ENCODE measurements at places on chromosomes 11 and 22.

- DNase-seq, result no peak
Measured at GRCh38 chr11:123718469-123718868, 23.0 kb downstream of the ZNF202 start.

DNA sequence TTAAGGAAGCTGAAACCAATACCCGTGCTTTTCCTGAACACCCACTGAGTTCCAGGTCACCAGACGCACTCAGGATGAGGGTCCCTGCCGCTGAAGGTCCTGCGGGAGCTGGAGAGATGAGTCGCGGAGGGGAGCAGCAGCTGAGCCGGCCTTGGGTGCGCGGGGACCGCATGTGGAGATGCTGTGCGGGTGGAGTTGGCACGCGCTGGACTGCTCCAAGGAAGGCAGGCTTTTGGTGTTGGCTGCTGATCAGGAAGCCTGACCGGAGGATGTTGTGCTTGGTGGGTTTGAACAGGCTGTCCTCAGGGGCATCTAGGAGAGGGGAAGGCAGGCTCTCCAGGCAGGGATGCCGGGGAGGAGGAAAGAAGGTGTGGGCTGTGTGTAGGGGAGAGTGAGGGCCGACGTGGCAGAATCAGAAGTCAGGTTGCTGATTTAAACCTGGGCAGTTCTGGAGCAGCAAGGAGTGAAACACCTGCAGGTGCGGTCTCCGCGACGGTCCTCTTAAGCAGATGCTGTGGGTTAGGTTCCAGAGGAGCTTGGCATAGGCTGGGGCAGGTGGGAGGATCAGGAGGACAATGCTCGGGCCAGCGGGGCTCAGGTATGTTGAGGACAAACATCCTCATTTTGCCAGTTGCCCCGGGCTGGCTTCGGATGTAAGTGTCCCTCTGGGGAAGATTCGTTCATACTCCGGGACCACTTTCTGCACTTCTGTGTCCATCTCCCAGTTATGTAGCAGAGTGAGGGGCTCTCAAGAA is 197.5 kb upstream of the B3GAT1 start:
- no peak for DNase-seq

DNA sequence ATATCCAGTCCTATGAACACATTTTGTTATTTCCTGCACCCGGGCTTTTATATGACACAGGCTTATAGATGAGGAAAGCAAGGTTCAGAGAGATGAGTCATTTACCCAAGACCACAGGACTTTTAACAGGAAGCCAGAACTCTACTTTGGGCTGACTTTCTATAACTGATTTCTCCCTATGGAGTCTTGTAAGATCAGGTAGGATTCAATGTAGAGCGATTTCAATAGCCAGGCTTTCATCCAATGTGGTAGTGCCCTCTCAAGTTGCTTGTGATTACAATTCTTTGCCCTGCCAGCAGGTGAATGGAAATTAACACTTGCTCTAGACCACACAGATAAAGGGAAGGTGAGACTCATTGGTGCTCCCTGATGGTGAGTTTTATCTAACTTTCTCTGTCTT is 378.3 kb downstream of the INSC start:
- DNase-seq, result no peak

DNA sequence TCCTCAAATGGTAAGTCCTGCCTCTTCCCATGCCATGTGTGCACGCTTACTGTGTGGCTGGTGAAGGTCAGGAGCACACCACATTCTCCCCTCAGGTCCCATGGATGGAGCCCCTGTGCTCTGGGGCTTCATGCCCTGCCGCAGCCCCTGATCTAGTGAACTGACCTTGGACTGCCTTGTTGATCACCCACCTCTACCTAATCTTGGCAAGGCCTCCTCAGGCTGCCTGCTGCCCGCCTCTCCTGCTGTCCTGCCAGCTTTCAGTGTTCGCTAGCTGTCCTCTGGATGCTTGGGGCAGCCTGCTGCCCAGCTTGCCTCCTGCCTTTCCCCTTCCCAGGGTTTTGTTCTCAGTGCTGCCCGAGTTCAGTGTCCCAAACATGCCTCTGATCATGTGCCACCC is 38.1 kb downstream of the CABIN1 start:
- DNase-seq, result no peak

GRCh38 chr11:3632070-3632660 is 9.6 kb downstream of the ART5 start:
- DNase-seq, result no peak

GRCh38 chr11:57192316-57192715 is 10.6 kb downstream of the LRRC55 start:
- DNase-seq, result no peak

- DNase-seq, result no peak
Measured at GRCh38 chr11:36107547-36107946, 163.7 kb downstream of the LDLRAD3 start.

GRCh38 chr22:45934659-45935341 is 42.2 kb downstream of the WNT7B start:
- DNase-seq, result no peak

DNA sequence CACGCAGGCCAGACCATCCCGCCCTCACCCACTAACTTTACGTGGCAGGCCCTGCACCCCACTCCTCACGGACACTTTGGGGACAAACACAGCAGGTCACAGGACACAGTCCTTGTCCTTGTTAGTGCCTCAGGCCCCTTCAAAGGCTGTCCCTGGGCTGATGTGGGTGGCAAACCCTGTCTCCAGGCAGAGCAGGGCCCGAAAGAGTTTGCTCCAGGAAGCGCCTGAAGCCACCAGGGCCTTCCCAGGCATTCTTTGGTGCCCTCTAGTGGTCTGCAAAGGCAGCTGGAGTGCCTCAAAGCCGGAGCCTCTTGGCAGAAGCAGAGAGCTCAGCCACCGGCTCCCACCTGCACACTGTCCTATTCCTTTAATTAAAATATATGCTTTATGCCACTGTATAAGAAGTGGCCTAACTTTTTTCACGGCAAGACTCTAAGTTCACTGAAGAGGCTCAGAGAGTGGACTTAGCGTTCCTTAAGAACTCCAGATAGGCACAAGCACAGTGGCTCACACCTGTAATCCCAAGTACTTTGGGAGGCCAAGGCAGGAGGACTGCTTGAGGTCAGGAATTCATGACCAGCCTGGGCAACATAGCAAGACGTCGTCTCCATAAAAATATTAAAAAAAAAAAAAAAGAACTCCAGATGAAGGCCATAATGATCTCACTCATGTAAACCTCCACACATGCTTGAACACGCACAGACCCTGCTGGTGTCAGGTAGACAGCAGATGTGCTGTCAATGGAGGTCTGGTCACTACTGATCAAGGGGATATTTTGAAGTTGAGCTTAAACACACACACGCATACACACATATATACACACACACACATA is 11.1 kb downstream of the TXN2 start:
- DNase-seq, result peak; percentile 14

DNA sequence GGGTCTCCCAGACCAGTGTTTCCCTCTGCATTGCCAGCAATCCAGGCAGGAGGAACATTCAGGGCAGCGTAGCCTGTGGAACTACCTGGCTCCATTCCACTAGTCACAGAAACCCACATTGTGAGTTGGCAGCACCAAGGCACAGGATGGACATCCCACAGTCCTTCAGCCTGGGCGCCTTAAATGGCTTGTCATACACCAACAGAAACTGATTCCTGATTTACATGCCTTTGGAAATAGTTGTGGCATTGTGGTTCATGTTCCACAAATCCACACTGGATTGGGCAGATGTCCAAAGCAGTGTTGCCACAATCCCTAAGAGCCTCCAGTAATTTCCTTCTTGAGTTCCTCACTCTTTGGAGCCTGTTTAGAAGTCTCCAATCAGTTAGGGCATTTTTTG is 225.6 kb downstream of the BLID start:
- DNase-seq, result no peak

- no peak for DNase-seq
Measured at GRCh38 chr22:27335102-27335660, 466.4 kb downstream of the MN1 start.
